ENCODE measurements at places on chromosomes 6 and 20.

- DNase-seq, result no peak
Observed at GRCh38 chr6:17151888-17152287, 50.0 kb downstream of the STMND1 start.

DNA sequence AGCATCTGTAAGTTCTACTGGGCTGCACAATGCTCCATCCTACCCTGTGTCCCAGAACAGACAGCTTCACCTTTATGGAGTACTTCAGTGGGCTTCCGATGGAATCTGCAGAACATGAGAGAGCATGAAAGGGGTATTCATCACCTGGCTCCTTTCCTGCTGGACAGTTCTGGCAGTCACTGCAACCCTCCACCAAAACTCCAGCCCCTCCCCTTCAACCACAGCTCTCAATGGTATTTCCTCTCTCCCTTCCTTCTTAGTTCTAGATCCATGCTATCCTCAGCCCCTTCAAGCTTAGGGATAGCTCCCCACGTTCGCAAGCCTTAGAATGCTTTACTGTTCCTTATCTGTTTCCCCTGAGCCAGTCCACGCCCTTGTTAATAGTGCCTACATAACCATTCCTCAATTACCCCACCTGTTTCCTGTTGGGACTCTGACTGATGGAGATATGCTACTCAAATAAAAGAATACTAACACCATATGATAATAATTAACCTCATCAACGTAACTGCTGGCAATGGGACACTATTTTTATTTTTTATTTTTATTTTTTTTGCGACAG lies 26.8 kb downstream of the TRAM2 start:
- DNase-seq, result no peak

DNA sequence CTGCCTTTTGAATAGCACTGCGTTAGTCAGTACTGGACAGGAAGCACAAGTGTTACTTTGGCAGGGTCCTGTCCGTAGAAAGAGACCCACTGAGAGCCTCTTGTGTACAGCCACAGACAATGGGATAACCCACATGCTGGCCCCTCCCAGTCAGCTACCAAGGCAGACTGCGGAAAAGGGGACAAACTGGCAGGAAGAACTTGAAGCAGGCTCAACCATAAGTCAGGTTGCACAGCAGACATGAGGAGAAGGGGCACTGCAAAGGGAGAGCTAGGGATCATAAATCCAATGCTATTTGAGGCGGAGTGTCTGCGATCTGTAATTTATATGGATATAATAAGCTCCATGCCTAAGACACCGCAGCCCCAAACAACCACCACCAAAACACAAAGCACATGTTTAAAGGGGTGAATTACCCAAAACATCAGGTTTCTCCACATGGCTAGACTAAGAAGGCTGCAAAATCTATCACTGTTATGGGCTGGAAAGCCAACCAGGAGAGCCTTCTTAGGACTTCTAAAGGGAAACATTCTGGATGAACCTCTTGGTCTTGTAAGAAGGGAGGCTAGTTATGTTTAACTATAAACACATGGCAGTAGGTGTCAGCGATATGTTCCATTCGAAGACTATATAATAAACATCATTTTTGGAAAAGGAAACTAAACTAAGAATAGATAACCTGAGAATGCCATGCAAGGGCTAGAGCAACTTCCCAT lies 141.7 kb downstream of the BACH2 start:
- DNase-seq, result no peak

DNA sequence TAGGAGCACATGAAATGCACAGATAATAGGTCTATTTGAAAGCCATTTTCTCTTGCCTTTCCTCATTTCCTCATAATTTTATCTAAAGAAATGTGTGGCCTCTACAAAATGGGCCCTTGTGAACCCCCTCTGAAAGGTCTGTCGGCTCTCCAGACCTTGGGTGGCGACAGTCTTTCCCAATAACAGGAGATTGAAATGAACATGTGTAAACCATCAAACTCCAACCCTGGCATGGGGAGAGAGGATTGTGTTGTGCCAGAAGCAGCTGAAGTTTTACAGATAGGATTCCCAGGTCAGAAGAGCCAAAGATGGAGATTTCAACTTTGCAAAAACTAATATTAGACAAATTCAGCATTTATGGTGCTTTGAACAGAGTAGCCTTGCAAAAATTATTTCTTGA lies 277.1 kb upstream of the ECI2 start:
- DNase-seq, result no peak

GRCh38 chr20:15916623-15917022 lies 656.6 kb downstream of the KIF16B start:
- no peak for DNase-seq

DNA sequence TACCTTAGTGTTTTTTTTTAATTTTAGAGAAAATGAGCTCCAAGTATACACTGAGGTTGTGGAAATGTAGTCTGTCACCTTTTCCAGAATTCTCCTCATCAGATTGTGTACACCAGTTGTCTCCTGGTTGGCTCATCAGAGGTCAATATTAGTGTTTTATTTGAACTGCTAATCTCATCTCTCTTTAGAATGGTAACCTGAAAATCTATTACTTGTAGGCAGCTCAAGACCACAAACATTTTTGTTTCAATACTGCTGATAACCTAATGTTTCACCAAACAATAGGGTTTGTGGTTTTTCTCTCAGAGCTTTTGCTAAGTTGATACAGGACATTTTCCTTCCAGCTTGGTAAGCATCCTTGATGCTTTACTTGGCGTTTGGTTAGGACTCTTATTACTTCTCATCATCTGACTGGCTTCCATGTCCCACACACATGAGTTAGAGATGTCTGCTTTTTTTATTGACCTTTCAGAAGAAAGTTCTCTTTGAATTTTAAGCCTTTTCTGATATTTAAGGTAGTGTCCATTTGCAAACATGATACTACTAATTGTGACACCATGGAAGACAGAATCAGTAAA lies 15.1 kb downstream of the ADGRG6 start:
- no peak for DNase-seq

DNA sequence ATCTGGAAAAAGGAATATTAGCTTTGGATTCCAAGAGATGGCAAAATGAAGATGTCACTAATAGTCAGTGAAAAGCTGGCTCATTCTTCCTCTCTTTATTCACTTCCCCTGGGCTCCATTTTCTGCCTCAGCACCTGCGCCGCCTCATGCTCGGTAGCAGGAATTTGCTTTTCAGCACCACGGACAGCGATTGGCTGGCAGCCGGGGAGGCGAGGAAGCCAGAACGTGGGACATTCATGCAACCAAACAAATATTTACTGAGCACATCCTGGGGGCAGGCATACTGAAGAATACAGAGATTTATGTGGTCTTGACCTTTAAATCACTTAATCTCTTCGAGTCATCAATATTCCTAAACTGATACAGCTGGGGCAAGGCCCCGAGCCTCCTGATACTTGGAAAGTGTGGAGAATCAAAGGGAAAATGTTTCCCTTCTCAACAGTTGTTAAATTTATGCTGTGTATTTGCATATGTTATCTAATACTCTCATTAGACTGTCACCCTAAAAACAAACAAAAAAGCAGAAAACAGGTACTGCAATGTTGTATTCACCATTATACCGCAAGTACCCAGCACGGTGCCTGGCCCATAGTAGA lies 12.1 kb upstream of the PDYN start:
- peak; percentile 78 for DNase-seq

GRCh38 chr6:92399911-92400310 lies 1019.4 kb downstream of the EPHA7 start:
- no peak for DNase-seq

DNA sequence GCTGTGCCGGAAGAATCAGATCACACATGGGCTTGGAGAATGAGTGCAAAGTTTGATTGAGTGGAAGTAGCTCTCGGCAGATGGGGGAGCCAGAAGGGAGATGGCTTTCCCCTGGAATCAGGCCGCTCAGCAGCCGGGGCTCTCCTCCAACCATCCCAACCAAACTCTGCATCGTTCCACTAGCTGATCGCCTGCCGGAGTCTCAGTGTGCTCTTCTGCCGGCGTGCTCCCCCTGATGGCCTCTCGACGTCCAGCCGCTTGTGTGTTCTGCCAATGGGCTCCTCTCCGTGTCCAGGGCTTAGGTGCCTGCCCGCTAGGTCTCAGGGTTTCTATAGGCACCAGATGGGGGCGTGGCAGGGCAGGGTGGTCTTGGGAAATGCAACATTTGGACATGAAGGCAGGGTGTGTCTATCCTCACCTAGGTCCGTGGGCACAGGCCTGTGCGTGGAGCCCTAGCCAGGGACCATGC lies 4.9 kb upstream of the BIRC7 start:
- DNase-seq, result peak; percentile 91

DNA sequence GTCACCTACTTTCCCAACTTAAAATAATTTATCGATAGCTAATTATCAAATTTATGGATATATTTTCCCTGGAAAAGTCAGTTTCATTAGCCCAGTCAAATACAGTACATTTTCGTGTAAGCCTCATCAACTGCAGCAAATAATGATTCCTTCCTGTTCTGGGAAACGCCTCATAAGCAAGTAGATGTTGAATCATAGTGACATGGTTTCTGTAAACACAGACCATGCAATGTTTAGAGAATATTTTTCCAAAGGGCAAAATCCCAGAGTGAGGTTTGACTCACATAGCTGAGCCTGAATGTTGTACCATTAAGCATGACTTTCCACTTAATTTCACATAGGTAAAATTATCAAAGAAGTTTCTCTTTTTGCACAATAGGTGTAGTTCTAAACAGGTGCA lies 16.7 kb upstream of the VNN1 start:
- DNase-seq, result no peak

GRCh38 chr6:24154121-24154520 lies 28.1 kb downstream of the NRSN1 start:
- DNase-seq, result no peak

DNA sequence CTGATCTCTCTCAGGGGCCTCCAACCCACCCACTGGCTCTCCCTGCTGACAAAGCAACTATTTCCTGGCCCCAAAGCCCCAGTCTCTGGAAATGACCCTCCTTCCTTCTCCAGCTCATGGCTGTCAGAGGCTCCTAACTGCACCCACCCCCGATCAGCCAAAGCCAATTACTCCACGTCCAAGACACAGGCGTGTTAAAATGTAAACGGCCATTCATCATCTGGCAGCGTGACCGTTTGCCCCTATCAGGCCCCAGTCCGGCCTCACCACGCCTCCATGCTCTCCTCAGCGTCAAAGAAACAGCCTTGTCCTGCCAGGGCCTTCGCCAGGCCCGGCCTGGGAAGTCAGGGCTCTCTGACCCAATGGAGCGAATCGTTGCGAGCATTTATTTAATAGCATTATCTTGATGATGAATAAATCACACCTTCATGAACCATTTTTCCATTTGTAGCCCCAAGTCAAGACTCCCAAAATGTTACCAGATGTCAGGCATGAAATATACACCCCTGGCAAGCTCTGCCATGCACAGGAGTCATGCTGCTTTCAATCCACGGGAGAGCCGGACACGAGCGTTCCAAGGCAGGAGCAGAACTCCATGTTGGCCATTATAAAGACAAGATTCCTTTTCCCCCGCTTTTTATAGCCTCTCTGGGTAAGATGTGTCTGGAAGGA lies 17.7 kb downstream of the RIPOR3 start:
- DNase-seq, result no peak

- DNase-seq, result peak; percentile 61
Observed at GRCh38 chr6:28816909-28817807, 106.6 kb downstream of the TRIM27 start.

DNA sequence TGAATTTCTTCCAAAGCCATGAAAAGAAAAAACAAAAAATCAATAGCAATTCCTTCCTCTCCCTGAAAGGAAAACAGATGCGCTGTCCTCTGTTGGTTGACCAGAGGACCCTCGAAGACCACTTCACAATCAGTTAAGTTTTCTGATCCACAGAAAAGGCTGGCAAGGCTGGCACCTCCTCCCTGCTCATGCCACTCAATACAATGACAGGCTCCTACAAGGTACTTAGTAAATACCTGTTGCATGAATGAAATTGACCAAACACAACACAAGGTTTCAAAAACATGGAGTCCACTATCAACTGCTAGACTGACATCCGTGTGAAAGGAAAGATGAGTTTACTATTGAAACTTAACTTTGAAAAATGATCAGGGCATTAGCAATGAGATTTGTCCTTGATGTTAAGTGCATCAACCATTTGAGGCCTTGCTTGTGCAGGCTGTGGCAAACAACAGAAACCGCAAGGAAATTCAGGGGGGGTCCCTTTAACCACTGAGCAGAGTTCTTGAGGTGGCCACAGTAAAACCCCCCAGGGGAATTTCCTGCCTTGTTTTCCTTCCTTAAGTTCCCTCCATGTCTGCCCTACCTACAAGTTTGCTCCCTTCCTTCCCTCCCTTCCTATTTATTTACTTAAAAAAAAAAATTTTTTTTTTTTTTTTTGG lies 27.9 kb upstream of the RTF2 start:
- DNase-seq, result no peak

GRCh38 chr20:22861990-22862389 lies 173.1 kb upstream of the SSTR4 start:
- no peak for DNase-seq

GRCh38 chr20:32165836-32166545 lies 41.6 kb downstream of the PLAGL2 start:
- DNase-seq, result no peak

GRCh38 chr6:62129127-62129526 lies 156.9 kb downstream of the KHDRBS2 start:
- no peak for DNase-seq

GRCh38 chr6:105317607-105318533 lies 85.0 kb downstream of the PREP start:
- no peak for DNase-seq

DNA sequence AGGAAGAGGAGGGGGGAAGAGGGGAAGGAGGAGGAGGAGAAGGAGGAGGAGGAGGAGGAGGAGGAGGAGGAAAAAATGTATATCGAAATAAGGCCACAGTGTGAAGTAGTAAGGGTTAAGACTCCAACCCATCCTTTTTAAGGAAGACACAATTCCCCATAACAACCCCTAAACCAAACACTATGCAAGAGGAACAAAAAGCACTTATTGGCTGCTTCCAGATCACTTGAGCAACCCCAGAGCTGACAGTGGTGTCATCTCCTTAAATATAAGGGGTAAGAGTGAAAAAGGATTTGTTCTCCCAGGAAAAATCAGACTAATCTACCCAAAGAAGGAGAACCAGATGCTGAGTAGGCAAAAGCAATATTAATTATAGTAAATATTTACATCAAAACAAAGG lies 169.1 kb upstream of the SASH1 start:
- no peak for DNase-seq

GRCh38 chr6:101224751-101225150 lies 168.8 kb upstream of the GRIK2 start:
- no peak for DNase-seq

GRCh38 chr6:130625825-130626527 lies 201.2 kb upstream of the SMLR1 start:
- DNase-seq, result no peak

Measured in H9 (cell line).